SHP77 (cell line): ENCODE measurements at places on chromosomes 11 and 22.

- DNase-seq = peak; percentile 53
Measured at GRCh38 chr11:102341844-102342318, 5.1 kb upstream of the BIRC2 start.

DNA sequence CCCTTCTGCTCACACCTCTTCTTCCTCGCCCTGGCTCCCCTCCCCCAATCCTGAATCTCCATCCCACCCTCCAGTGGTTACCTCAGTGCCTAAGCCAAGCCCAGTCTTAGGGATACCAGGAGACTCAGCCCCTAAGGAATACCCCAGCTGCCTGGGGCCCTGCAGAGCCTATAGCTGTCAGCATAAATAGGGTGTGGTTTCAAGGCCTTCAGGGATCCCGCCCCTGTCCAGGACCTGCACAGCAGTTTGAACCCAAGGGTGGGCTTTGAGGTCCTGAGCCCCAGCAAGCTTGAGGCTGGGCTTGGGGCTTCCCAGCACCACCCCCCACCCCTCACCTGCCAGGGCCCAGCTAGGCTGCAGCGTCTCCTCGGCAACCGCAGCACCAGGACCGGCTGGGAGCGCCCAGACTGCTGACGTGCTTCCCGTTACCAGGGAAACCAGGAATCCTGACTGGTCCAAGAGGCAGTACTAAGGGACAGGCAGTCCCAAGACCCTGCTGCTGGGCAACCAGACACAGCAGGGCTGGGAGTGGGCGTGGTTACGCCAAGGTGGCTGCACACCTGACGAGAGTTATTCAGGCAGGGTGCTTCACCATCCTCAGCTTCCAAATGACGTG, 13.7 kb downstream of the APBB1 start:
- no peak for DNase-seq

- no peak for DNase-seq
Measured at GRCh38 chr11:1760351-1761109, 3.2 kb downstream of the CTSD start.

- no peak for DNase-seq
Measured at GRCh38 chr11:13314676-13315394, 37.2 kb downstream of the BMAL1 start.

DNA sequence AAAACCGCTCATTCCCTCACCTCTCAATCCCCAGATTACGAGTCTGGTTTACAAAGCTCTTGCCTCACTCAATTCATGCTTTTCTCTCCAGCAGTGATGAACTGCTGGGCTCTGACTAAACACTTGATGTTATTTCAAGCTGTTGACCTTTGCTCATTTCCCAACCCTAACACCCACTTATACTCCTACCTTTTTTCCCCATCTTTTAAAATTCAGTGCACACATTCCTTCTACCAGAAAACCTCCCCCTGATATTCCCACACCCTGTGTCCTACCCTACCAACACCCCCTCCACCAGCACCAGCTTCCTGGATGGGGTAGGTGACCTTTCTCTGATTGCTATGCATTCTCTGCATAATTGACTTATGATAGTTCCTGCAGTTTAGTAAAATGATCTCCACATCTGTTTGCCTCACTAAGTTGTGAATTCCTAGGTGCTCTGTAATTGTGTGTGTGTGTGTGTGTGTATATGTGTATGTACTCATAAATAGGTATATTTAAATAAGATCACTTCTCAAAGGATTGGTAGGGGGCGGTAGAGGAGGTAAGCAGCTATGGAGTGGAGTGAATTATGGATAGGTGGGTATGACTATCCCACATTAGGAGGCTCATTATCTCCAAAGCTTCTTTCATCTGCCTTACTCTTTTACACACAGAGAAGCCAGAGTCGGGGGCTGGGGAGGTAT, 842 bp downstream of the HEPACAM start:
- DNase-seq = no peak

GRCh38 chr11:110286298-110287040, 9.9 kb downstream of the RDX start:
- no peak for DNase-seq
